ENCODE measurements at places on chromosomes 16 and 17.
A peak's percentile ranks its signal among the peaks of the same experiment; 100 is the strongest.

- DNase-seq, result no peak
Measured at GRCh38 chr17:57735707-57736106, 9.4 kb downstream of the CCDC182 start.

GRCh38 chr17:79802736-79803420 is 6.0 kb upstream of the CBX8 start:
- DNase-seq, result no peak

GRCh38 chr17:491086-492021 is 138.7 kb upstream of the RPH3AL start:
- peak; percentile 19 for DNase-seq

DNA sequence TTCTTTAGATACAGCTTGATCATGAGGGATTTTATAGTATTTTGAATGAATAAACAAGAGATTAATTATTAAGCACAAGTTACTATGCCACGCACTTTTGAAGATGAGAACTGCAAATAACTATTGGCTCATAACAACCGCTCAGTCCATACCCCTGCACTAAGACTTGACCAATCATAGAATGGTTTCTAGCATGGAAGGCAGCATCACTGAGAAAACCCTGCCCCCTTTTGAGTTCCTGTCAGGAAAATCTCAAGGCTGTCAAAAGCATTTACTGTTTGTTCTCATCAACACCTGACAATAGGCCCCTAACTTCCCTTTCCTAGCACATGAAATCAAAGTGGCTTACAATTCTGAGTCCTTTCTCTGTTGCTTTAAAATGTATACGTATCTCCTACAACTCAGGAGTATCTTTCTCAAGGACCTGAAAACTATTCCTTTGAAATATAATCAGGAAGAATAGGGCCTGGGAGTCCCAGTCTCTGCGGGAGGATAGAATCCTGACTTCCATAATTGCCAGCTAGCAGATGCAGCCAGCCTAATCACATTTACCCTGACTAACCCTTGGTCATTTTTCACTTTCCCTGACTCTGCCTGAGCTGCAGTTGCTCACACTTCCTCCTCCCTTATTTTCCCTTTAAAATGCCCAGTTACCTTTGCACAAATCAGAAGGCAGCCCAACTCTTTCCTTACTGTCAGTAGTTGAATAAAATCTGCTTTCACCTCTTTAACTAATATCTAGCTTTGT is 9.1 kb upstream of the MMD start:
- no peak for DNase-seq

- DNase-seq, result no peak
Measured at GRCh38 chr17:16272111-16272840, 55.3 kb downstream of the PIGL start.

- DNase-seq, result no peak
Measured at GRCh38 chr17:77022766-77023165, 118.0 kb upstream of the SEC14L1 start.

GRCh38 chr17:33039874-33040273 is 48.2 kb downstream of the SPACA3 start:
- DNase-seq, result no peak

DNA sequence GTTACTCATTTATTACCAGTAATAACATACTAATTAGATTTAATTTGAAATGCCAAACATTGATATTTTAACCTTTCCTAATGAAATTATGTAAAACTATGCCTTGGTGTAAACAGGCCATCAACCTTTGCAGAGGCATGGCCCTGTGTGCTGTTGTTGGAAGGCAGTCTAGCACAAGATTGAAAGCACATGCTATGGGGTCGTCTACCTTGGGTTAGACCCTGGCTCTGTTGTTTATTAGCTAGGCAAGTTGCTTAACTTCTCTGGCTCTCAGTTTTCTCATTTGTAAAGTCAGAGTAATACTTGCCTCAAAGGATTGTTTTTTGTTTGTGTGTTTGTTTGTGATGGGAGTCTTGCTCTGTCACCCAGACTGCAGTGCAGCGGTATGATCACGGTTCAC is 9.4 kb upstream of the CDR2 start:
- DNase-seq, result no peak

DNA sequence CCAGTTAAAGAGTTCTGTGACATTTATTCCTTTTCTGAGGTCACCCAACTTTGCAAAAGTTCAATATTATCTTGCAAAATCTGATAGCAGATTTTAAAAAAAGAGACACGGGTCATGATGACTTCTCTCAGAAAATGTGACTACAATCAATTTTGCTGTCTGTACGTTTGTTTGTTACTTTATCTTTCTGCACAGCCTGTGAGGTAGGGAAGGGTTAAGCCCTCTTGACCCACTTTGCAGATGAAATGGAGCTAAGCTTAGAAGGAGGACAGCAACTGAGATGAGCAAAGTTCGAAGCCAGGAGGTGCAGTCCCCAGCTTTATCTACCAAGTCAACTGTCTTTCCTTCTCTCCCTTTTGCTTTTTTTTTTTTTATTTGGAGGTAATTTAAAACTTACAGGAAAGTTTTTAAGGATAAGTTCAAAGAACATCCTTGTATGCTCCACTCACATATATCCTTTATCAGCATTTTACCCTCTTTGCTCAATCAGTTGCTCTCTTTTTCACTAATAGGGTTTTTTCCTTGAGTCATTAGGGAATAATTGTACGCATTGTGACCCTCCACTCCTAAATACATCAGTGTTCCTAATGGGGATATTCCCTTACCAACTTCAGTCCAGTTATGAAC is 86.8 kb downstream of the MSI2 start:
- no peak for DNase-seq

DNA sequence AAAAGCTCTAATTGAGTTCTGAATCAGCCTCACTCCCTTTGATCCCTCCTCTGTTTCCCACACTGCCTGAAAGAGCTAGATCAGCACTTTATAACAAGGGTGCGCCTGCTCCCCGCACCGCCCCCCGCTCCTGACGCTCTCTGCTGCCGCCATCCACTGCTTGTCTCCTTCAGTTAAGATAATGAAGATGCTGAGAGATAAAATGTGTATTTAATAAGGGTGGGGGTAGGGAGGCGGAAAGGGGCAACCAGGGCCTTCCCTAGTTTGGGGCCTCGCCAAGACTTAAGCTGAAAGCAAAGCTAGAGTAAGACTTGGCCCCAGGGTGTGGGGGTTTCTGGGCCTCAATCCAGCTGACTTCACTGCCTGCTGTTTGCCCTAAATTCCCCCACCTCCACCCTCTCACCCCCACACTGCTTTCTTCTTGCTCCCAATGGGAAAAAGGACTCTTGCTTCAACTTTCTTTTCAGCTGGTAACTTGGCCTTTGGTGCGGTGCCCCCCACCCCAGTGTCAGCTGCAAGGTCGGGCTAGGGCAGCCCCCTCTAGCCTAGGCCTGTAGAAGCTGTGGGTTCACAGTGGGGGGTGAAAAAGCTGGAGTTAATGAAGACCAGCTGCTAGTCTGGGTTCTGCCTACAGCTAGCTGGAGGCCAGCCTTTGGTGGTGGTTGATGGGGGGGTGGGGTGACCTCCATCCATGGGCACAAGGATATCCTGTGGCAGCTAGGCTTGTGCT is 1.8 kb upstream of the RARA start:
- no peak for DNase-seq

- no peak for DNase-seq
Measured at GRCh38 chr16:82059161-82059982, 24.3 kb downstream of the HSD17B2 start.

GRCh38 chr17:10045871-10046658 is 141.0 kb upstream of the RCVRN start:
- DNase-seq, result no peak

DNA sequence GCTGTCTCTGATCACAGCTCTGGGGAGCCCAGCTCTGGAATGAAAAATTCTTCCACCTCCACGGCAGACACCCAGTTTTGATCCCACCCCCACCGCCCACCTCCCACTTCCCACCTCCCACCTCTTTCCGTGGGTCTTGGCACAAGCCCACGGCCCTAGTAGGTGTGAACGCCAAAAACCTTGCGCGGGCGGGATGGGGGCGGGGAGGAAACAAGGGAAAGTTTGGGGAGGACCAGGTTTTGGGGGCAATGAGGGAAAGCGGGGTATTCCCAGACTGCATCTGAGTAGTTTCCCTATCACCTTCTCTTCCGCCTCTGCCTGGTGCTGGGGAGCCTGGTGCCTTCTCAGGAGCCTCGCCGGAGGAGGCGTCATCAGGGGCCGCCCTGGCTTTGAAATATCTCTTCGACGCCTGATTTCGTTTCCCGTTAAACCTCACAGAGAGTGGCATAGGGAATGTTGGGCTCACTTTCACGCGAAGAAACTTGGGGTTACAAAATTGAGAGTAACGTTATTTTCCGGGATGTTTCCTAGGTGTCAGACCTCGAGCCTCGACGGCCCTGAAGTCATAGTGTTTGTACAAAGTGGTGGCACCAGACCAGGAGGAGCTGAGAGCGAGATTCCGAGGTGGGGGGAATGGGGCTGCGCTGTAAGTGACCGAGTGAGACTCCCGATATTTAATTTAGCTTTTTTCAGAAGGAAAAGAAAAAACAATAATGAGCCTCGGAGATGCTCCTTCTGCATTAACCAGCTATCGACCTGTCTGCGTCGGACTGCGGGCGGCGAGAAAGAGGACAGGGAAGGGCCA is 1.6 kb upstream of the IRX3 start:
- no peak for DNase-seq

DNA sequence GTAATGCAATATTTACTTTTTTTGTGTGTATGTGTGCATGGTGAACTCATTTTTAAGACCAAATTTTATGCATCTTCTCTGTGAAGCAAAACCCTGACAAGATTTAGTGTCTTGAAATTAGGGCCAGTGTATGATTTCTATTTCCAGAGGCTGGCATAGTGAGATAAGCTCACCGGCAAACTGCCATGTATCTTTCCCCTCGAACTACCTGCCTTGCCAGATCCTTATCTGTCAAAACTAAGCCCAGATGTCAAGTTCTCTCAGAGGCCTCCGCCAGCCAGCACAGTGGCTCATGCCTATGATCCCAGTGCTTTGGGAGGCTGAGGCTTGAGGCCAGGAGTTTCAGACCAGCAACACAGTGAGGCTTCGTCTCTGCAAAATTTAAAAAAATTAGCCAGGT is 10.0 kb downstream of the USP32 start:
- DNase-seq, result no peak

DNA sequence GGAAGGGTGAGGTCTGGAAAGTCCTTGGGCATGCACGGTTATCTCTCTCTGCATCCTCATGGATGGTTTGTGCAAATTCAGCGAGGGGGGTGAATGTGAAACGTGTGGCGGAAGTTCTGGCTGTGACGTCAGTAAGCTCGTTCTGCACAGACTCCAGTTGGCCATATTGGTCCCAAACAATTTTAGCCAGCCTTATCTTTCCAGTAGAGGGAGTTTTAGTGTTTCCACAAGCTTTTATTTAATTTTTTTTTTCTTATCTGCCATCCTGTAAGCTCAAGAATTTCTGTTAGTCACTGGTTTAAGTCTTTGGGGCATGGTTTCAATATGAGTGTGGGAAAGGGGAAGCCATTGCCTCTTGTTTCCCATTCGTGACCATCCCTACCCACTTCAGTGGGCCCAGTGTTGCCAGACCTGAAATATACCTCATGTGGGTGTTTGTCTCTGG is 39.0 kb downstream of the HLF start:
- no peak for DNase-seq

DNA sequence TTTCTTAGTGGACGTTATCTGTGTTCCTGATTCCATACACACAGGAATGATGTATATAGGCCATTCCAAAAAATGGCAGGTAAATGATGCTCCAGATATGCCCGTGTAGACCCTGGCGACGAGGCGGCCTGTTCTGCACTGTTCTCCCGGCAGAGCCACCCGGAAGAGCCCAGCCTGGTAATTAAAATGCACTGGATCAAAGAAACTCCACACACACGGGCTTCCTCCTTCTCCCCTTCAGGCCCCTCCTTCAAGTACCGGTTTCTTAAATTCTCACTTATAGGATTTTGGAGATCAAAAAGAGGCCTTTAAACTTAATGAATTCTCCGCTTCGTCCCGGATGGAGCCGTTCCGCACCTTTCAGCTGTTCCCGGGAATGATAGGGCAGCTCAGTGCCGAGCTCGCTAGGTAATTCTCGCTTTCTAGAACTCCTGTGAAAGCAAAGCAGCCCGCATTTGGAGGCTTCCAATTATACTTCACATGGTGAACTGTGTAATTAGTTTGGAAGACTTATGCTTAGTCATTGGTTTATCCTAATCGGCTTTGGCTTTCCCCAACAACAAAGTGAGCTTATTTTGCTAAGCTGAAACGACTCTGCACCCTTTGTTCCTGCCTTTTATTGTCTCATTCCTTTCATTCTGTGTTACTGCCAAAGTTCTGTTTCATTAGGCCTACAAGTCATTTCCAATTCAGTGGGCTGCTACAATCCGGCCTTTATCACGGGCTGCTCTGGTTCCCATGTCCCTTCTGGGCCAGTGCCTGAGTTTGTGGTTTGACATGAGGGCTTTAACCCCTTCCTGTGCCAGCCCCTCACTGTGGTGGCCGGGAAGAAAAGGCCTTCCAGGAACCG is 150.0 kb downstream of the MSI2 start:
- DNase-seq, result no peak

GRCh38 chr17:5050278-5050677 is 15.1 kb upstream of the SLC52A1 start:
- no peak for DNase-seq
